Regular cardiac myocyte (primary cell): ENCODE measurements at places on chromosomes 16 and 17. TPM values are rescaled to one million over a fixed set of nuclear protein-coding genes. Genes with fewer than 3 reads are reported as not detected.

Gene NRN1L
- not detected in 2 replicates for total RNA-seq

Gene MPV17L
- 0.58 and 0.85 TPM in 2 replicates for total RNA-seq

Gene CCL5
- total RNA-seq, result 0.28 TPM in 1 of 2 replicates, not detected in the other

Gene SHISA9
- under 0.01 TPM in 2 replicates for total RNA-seq

Gene LRRC3C
- not detected in 2 replicates for total RNA-seq

Gene DBNDD1
- total RNA-seq, result 1.5 and 2.3 TPM in 2 replicates

Gene TBC1D3D
- total RNA-seq, result not detected in 2 replicates

Gene MT1H
- total RNA-seq, result 0.77 TPM in 1 of 2 replicates, not detected in the other

Gene CAPNS2
- 0.28 and 0.38 TPM in 2 replicates for total RNA-seq

Gene MEAK7
- 27.9 and 29.7 TPM in 2 replicates for total RNA-seq

Gene MYL4
- total RNA-seq, result 0.77 and 2.8 TPM in 2 replicates

Gene MMP25
- under 0.01 TPM in 1 of 2 replicates, not detected in the other for total RNA-seq

Gene RAB26
- 0.56 and 0.58 TPM in 2 replicates for total RNA-seq

Gene CLEC18C
- total RNA-seq, result 0.19 and 0.28 TPM in 2 replicates

Gene PRCD
- total RNA-seq, result 1.9 and 11.0 TPM in 2 replicates

Gene CHST6
- 0.77 and 1.7 TPM in 2 replicates for total RNA-seq

Gene ZFP1
- 8.7 and 19.2 TPM in 2 replicates for total RNA-seq

Gene KRT31
- total RNA-seq, result not detected in 2 replicates

Gene DPEP3
- total RNA-seq, result not detected in 2 replicates

Gene FAM20A
- total RNA-seq, result 1.7 and 10.4 TPM in 2 replicates

Gene IL4R
- total RNA-seq, result 27.9 and 39.1 TPM in 2 replicates

Gene CXCL16
- 0.58 and 2.0 TPM in 2 replicates for total RNA-seq

Gene ZPBP2
- total RNA-seq, result not detected in 2 replicates

Gene HOXB3
- 0.85 and 3.5 TPM in 2 replicates for total RNA-seq

Gene CDR2L
- total RNA-seq, result 17.5 and 25.1 TPM in 2 replicates

Gene KCNG4
- not detected in 2 replicates for total RNA-seq

Gene SDR42E2
- not detected in 2 replicates for total RNA-seq

Gene FSCN2
- total RNA-seq, result 0.19 and 5.1 TPM in 2 replicates

Gene GCGR
- not detected in 2 replicates for total RNA-seq

Gene TMEM114
- total RNA-seq, result not detected in 2 replicates

Gene ZNF668
- total RNA-seq, result 6.2 and 10.9 TPM in 2 replicates

Gene CLEC18A
- under 0.01 and 0.19 TPM in 2 replicates for total RNA-seq

Gene ITGAL
- total RNA-seq, result not detected in 2 replicates

Gene ATP2A1
- under 0.01 and 0.28 TPM in 2 replicates for total RNA-seq

Gene GJC1
- 15.8 and 40.6 TPM in 2 replicates for total RNA-seq

Gene LGALS9B
- not detected in 2 replicates for total RNA-seq

Gene KRTAP4-5
- not detected in 2 replicates for total RNA-seq

Gene KRT23
- total RNA-seq, result under 0.01 TPM in 1 of 2 replicates, not detected in the other

Gene PCGF2
- total RNA-seq, result 1.7 and 1.9 TPM in 2 replicates

Gene TBX2
- 23.4 and 64.0 TPM in 2 replicates for total RNA-seq

Gene ZNF287
- total RNA-seq, result 4.0 and 8.2 TPM in 2 replicates

Gene RDM1
- total RNA-seq, result 0.28 and 1.3 TPM in 2 replicates

Gene FNDC8
- total RNA-seq, result not detected in 2 replicates

Gene WSCD1
- total RNA-seq, result 0.85 and 3.3 TPM in 2 replicates
